CD8-positive, alpha-beta memory T cell (primary cell): ENCODE measurements at places on chromosomes 4 and X. TPM values are rescaled to one million over a fixed set of nuclear protein-coding genes. Genes with fewer than 3 reads are reported as not detected.

POLN gene
- 1.6 TPM for total RNA-seq

DGAT2L6 gene
- not detected for total RNA-seq

ZNF182 gene
- 6.9 TPM for total RNA-seq

AKAP14 gene
- not detected for total RNA-seq

SPANXA2 gene
- not detected for total RNA-seq

- H3K4me1 ChIP-seq = no peaks in the 10 kb centered on the region
- no peak for DNase-seq
- H3K27me3 ChIP-seq = no peaks in the 10 kb centered on the region
- no peak overlapping the region for H3K27ac ChIP-seq
- no peak overlapping the region for H3K4me3 ChIP-seq
- no peaks in the 10 kb centered on the region for H3K36me3 ChIP-seq
Observed at GRCh38 chr4:40648742-40649281, 19.1 kb upstream of the RBM47 start.

GRCh38 chr4:85500110-85500867 is 25.3 kb downstream of the ARHGAP24 start:
- no peak overlapping the region for H3K4me3 ChIP-seq
- DNase-seq = no peak
- H3K4me1 ChIP-seq = no peaks in the 10 kb centered on the region
- H3K27me3 ChIP-seq = no peaks in the 10 kb centered on the region
- no peak overlapping the region for H3K27ac ChIP-seq
- no peaks in the 10 kb centered on the region for H3K36me3 ChIP-seq

DNA sequence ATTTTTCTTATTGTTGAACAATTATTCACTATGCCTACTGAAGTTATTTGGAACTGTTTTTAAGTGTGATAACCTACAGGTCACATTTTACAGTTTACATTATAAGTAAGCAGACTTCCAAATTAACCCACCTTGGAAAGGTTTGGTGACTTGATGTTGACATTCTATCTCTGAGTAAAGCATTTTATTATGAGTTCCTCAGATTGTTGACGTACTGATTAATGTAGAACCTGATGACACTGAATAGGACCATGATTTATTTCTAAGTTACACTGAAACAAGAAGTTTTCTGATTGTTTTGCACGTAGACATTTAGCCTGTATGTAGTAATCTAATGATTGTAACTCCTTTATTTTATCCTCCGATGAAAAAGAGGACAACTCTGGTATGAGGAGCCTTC is 17.0 kb upstream of the CXCL3 start:
- H3K27me3 ChIP-seq = no peaks in the 10 kb centered on the region
- H3K36me3 ChIP-seq = no peaks in the 10 kb centered on the region
- no peak for DNase-seq
- peak overlapping the region; percentile 35 for H3K27ac ChIP-seq
- H3K4me1 ChIP-seq = no peaks in the 10 kb centered on the region

DNA sequence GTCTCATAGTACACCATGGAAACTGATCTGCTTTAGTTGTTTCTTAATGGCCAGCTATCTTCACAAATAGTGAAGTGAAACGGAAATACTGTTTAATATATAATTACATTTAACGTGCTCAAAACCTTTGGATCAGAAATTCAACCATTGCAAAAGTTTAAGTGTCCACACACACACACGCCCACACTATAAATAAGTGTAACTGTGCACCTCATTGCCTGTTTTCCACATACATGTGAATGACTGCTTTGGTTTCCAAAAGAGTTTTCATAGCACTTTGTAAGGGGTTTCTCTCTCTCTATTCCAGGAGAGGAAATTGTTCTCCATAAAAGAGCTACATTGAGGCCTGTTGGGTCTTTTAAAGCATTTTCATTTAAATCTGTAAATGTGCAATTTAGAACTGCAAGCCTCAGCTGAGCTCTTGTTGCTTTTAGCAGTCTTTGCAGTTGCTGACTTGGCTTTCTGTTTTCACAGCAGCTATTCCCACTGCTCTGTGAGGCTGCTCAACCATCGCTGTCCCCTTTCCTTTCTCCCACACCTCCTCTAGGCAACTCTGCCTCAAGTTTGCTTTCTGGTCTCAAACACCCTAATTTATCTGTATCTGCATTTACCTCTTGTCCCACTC is 94.5 kb downstream of the RAPGEF2 start:
- no peak overlapping the region for H3K27ac ChIP-seq
- H3K27me3 ChIP-seq = no peaks in the 10 kb centered on the region
- H3K4me1 ChIP-seq = no peaks in the 10 kb centered on the region

DNA sequence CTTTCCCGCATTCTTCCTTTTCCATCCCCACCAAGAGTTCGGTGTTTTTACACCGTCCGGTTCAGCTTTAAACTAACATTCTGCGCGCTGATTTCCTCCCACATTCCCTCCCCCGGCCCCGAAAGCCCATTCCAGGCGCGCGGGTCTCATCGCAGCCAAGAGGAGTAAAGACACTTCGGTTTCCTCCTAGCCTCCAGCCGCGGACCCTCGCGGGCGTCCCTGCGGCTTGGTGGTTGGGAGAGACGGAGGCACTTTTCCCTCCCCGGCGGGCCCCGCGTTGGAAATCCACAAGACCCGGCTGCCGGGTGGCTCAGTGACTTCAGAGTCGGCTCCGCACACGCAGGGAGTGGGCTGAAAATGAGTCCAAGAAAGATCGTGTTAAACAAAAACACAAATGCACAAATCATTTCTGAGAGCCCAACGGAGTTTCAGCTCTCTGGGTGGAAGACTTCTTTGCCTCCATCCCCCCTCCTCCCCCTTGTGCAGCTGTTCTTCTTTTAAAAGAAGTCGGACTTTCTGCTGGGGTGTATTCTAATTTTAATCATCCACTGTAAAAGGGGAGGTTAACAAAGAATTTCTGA is 2.0 kb upstream of the ARX start:
- H3K27me3 ChIP-seq = peaks cover 24% of the 10 kb centered on the region
- no peak overlapping the region for H3K4me3 ChIP-seq
- DNase-seq = no peak
- H3K27ac ChIP-seq = no peak overlapping the region
- H3K4me1 ChIP-seq = no peaks in the 10 kb centered on the region
- H3K36me3 ChIP-seq = no peaks in the 10 kb centered on the region
